ENCODE measurements at places on chromosomes 3 and 15.

GRCh38 chr3:126982471-126983175, at the start of gene PLXNA1:
PLXNA1 (plus strand) TSS chr3:126983115; CDS start chr3:126988594, 5,479 bp downstream.
- DNase-seq: peak; percentile 57

- DNase-seq: peak; percentile 63
These were observed 63.2 kb downstream of the AKAP13 start for GRCh38 chr15:85443593-85444087.

GRCh38 chr15:58988006-58988785, 733 bp downstream of the RNF111 start:
- DNase-seq: peak; percentile 49

GRCh38 chr3:64599651-64600050, 88.1 kb downstream of the ADAMTS9 start:
- no peak for DNase-seq

DNA sequence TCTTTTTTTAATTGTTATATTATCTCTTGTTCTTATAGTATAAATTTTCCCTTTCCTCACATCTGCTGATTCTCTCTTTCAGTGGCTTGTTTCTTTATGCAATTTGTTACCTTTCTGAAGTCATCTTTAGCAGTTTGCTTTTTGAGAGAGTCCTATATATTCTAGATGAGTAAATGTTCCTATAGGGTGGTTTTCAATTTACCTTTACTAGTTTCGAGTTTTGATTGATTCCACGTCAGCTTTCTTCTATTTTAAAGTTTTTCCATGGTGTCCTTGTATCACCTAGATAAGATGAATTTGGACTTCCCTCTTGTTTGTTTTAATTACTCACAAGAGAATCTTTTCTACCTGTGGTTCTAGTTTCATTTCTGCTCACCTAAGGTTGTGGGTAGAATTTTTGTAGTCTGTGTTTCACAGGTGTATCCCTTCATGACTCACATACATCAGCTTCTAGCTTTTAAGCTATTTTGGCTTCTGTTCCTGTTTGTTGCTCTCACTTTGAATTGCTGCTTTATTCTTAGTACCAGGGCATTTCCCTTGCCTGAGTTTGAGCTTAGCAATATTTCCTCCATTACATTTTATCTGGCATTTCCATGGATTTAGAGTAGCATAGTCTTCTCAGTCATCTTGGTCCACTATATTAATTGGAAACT, 6.4 kb downstream of the TEX9 start:
- DNase-seq: no peak

- DNase-seq: no peak
These were observed 88.8 kb upstream of the PLXND1 start for GRCh38 chr3:129695230-129695629.

DNA sequence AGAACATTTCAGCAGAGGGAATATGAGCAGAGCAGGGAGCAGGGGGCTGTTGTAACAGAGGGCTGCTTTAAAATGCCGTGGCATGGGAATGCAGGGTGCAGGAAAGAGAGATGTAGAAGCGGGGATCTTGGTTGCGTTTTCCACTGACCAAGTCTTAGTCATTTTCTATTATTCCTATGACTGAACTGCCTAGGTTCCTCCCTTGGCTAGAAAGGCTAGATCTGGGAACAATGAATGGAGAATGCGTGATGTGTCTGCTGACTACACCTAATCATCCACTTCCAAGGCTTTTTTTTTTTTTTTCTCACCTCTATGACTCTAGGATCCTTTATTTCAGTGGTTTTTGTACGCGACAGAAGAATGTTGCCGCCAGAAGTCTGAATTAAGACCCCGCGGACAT, 607.4 kb upstream of the TBL1XR1 start:
- no peak for DNase-seq

- no peak for DNase-seq
These were observed 133.3 kb downstream of the SUCLG2 start for GRCh38 chr3:67521053-67521646.

GRCh38 chr3:151639418-151639740, 94.3 kb upstream of the AADACL2 start:
- no peak for DNase-seq

GRCh38 chr3:30553641-30554316, 52.6 kb upstream of the TGFBR2 start:
- no peak for DNase-seq

DNA sequence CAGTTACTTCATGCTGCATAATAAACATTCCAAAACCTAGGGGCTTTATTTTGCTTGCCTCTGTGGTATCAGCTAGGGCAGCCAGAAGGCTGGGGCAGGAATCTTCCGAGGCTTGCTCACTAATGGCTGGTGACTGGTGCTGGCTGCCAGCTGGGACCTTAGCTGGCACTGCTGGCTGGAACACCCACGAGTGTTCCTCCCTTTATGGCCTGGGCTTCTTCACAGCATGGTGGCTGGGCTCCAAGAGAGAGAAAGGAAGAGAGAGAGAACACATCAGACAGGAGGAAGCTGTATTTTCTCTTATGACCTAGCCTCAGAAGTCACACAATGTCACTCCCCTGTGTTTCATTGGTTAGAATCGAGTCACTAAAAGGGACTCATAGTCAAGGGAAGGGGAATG, 23.9 kb upstream of the CDCP1 start:
- DNase-seq: no peak

GRCh38 chr3:194255252-194256039, 95.7 kb downstream of the CPN2 start:
- DNase-seq: peak; percentile 99

DNA sequence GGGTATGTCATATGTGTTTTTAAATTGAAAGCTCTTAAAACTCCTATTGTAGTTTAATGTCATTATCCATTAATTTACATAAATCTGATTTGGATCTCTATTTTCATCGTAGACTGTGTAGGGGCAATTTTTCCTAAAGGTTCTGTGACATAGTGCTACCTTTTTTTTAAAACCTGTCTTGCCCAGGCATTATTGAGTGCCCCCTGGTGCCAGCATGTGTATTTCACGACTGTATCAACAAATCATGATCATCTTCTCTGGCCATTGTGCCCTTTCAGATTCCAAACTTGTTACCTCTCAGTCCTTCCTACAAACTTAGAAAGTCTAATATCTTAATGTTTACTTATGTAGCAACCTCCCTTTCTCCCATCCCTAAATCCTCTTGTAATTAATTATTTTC, 97.2 kb upstream of the FLNB start:
- no peak for DNase-seq

- no peak for DNase-seq
These were observed 418.8 kb downstream of the OTOL1 start for GRCh38 chr3:161915418-161915750.

DNA sequence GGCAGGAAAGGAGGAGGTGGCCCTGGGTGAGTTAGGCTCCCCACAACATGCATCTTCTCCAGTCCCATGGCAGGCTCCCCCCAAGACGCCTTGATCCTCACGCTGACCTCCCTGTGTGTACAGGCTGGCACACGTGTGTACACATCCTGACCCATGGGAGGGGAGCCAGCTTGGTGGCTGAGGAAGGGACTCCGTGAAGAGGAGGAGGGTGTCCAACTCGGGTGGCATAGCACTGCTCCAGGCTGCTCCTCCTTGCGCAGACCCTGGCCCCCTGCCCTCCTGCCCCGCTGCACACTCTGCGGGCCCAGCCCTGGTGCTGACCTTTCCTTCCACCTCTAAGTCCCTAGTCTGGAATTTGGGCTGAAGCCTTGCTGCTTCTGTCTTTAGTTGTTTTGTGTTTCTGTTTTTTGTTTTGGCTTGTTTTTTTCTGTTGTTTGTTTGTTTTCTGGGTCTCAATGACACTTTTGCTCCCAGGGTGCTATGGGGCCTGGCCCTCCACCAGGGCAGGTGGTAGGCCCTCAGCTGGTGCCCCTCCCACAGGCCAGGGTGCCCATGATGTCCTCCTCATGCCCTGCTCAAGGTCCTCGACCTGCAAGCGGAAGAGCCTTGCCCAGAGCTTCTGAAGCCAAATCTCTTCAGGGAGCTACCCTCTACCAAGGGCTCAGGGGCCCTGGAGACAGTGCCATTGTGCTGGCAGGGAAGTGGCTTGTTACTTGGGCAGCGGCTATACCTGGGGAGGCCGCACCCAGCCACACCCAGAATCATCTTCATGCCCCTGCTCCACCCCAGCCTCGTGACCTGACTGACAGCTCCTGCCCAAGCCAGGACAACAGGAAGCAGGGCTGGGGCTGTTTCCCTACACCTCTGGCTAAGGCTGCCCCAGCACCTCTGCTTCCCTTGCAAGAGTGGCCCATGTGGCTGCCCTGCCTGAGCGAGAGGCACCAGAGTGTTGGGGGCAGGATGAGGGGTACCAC, 5.1 kb downstream of the EPHB3 start:
- no peak for DNase-seq

DNA sequence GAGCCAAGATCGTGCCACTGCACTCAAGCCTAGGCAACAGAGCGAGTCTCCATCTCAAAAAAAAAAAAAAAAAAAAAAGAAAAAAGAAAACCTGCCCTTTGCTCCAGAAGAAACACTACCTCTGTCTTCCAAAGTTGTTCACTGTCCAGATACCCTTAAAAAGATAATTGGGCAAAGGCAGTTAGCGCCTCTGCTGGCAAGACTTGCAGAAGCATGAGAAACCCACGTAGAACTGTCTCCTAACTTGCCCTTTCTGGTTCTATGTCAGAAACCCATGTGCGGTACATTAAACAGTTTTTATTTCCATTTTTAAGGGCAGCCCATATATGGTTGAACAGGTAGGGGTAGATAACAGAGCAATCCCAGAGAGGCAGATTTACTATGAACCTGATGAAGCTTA, 1026.4 kb downstream of the ROBO2 start:
- no peak for DNase-seq

DNA sequence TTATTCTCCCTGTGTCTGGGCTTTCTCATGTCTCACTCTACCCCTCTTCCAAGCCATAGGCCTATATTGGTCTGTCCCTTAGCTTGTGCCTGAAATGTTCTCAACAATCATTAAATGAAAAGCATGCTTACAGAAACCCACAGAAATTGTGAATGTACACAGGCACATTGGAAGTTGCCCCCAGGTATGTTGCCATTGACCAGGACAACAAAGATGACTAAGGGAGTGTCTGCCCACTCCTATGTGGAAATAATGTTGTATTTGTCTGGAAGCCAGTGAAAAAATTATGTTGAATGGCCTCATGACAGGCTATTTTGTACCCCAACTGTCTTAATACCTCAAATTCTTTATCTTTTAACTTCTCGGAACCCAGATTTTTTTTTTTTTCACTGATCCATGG, 102.0 kb downstream of the TPRG1 start:
- DNase-seq: no peak

- peak; percentile 23 for DNase-seq
These were observed 25.2 kb downstream of the IDH3A start for GRCh38 chr15:78174401-78174800.

- DNase-seq: no peak
These were observed 5.8 kb upstream of the SUCNR1 start for GRCh38 chr3:151867666-151868065.

DNA sequence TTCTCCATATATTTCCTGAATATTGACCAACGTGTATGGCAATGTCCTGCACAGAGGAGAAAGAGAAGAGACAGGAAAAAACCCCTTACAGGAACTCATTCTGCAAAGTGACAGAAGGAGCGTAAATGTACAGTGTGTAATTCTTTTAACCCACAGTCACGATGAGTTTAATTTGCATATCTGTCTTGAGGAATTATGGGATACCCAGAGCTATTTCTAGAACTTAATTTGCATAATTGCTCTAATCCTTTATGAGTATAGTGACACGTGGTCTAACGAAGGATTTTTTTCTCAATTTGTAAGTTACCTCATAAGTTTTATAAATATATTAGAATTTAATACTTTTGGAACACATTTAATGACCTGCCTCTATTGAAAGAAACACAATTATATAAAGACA, 9.8 kb downstream of the GPR27 start:
- DNase-seq: no peak

Measured in MV-4-11 (cell line).